ENCODE measurements at places on chromosomes 6 and 20. TPM values are rescaled to one million over a fixed set of nuclear protein-coding genes. Genes with fewer than 3 reads are reported as not detected.

The SRMS gene
- total RNA-seq: not detected

The HMGCLL1 gene
- total RNA-seq: 0.67 TPM

The PNLDC1 gene
- not detected for total RNA-seq

The HLA-DQA2 gene
- total RNA-seq: 0.66 TPM

The MMS22L gene
- 4.3 TPM for total RNA-seq

The CST4 gene
- total RNA-seq: not detected

All from ovary (tissue), 10 donors.